ENCODE measurements at places on chromosomes 3 and 15.

- no peak for DNase-seq
Measured at GRCh38 chr15:47301481-47301880, 415.8 kb upstream of the SEMA6D start.

- DNase-seq, result no peak
Measured at GRCh38 chr15:90345857-90346256, 6.2 kb upstream of the ZNF774 start.

DNA sequence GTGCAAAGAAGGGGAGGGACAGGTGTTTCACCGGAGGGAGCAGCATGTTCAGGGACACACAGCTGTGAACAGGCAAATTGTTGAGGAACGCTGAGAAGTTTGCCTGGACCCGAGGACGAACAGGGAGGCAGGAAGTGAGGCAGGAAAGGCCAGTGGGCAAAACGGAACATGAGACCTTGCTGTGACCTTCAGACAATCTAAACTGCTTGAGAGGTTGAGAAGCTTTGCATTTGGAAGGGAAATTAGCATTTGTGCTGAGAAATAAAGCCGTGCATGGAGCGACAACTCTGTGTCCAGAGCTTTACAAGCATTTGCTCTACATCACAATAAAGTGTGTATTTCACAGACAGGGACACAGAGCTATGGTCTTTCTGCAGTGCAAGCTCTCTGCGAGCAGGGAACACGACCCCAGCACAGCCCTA lies 47.9 kb downstream of the CDC25A start:
- DNase-seq, result no peak

- no peak for DNase-seq
Measured at GRCh38 chr3:184594371-184595001, 32.9 kb downstream of the EPHB3 start.

- no peak for DNase-seq
Measured at GRCh38 chr15:65377105-65377975, 462 bp downstream of the IGDCC3 start.

GRCh38 chr3:178880274-178880673 lies 191.3 kb downstream of the ZMAT3 start:
- no peak for DNase-seq

GRCh38 chr3:37892927-37893600 lies 31.4 kb downstream of the CTDSPL start:
- DNase-seq, result no peak

DNA sequence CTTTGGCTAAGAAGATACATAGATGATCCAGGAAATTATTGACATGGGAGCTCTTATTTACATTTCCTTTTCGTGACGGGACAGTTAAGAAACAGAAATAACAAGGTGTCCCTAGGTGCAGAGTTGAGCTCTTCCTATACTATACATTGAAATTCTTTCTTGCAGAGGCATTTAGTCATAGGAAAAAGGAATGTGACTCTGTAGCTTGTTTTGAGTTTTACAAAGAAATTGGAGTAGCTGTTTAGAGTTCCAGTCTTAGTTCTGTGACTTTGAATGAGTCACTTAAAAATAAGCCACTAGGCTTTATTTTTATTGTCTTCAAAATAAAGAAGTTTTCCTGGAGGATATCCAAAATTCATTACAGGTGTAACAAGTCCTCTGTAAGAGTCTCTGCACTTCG lies 723.5 kb upstream of the SGO1 start:
- DNase-seq, result no peak

DNA sequence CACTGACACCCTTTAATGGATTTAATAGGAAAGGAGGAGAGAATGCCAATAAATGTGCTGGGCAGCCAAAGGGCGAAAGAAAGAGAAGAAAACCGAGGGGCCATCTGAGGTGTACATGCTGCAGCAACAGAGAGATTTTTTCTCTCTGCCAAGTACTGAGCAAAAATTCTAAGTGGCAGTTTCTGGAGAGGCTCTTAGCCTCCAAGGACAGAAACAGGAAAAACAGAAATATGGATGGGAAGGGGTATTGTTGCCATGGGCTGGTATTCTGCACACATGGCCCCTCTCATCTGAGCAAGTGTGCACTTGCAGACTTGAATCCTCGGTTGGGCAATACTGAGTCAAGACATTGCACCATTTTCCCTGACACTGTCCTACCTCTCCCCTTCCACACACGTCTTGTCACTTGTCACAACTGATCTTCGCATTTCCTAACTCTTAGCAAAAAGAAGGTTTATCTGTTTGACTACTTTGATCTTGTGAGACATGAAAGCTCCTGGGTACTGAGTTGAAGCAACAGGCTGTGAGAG lies 73.9 kb downstream of the PRICKLE2 start:
- DNase-seq, result no peak

DNA sequence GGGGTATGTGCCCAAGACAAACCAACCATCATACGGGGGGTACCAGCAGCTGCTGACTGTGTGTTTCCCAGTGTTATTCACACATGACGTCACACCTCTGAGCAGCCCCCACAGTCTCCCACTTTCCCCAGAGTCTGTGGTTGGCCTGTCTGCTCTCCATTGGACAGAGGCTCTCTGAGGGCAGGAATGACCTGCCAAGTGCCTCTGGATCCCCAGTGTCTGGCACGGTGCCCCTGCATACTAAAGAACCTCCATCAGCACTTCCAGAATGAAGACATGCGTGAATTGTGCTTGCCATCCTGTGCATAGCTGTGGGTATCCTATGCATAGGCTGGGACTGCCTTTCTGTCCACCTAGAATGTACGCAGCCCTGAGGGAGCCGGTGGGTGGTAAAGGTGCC lies 3.5 kb upstream of the CCDC9B start:
- no peak for DNase-seq

GRCh38 chr3:151037746-151038477 lies 47.6 kb upstream of the MED12L start:
- no peak for DNase-seq

DNA sequence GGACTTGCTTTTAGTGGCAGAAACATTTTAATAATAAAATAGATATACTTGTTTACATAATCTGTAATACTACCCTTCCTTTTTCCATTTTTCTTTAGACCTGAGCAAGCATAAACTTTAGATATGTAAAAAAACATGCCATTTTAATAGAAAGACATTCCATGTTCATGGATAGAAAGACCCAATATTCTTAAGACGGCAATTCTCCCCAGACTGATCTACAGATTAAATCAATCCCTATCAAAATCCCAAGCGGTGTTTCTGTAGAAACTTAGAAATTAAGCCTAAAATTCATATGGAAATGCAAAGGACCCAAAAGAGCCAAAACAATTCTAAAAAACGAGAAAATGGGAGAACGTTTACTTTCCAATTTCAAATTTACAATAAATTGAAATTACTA lies 11.6 kb downstream of the MRPS25 start:
- no peak for DNase-seq

DNA sequence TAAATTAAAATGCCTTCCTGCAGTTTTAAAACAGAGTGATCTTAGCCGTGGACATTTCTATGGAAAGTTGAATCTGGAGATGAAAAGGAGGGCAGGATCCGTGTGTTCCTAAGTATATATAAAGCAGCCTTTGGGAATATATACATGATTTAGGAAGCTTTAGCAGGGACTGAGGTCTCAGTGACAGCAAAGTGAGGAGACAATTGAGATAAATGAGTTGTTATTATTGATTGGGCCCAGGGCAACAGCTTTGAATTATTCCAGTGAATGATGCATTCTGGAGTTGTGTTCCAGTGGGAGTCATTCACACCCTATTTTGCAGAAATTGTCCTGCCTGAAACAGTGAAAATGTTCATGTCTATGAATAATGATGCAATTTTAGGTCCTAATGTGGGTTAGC lies 281.4 kb downstream of the BCHE start:
- no peak for DNase-seq
